ENCODE measurements at places on chromosomes 12 and 14.

GRCh38 chr12:15289192-15289591 is 33.1 kb upstream of the PTPRO start:
- no peak for DNase-seq

GRCh38 chr12:92561543-92561899 is 141.3 kb upstream of the PLEKHG7 start:
- DNase-seq: peak; percentile 92

- no peak for DNase-seq
These were observed 10.4 kb upstream of the CKAP4 start for GRCh38 chr12:106258226-106258625.

GRCh38 chr12:115002434-115002833 is 318.5 kb upstream of the TBX3 start:
- DNase-seq: no peak

GRCh38 chr12:6688543-6688998 is 604 bp downstream of the ZNF384 start:
- DNase-seq: no peak

DNA sequence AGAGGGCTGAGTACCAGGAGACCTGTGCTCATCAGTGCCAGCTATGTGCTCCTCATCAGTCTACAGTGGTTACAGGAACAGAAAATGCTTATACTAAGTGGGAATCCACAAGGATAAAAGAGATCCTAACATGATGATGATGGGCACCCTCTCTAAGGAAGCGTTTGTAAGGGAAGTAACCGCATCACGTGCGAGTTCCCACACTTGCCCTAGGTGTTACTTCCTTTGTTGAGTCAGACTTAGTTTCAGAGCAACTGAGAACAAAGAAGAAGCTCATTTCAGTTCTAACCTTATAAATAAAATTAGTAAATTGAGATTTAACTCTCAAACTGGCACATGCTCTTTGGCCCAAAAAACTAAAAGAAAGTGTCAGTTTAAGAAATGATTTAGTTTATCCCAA is 956.4 kb upstream of the TMEM132C start:
- DNase-seq: no peak

- DNase-seq: no peak
These were observed 40.2 kb upstream of the ATP2B1 start for GRCh38 chr12:89748791-89749190.
